ENCODE measurements at places on chromosomes 2 and 18.

GRCh38 chr2:217625557-217626169 is 377.1 kb downstream of the TNS1 start:
- no peak for DNase-seq
- H3K36me3 ChIP-seq, result no peaks in the 10 kb centered on the region
- no peaks in the 10 kb centered on the region for H3K27me3 ChIP-seq
- no peak overlapping the region for H3K27ac ChIP-seq
- H3K4me3 ChIP-seq, result no peak overlapping the region

- H3K27ac ChIP-seq, result no peak overlapping the region
- no peaks in the 10 kb centered on the region for H3K36me3 ChIP-seq
Measured at GRCh38 chr2:163191372-163191771, 352.8 kb upstream of the KCNH7 start.

- no peak overlapping the region for H3K4me3 ChIP-seq
- H3K36me3 ChIP-seq, result no peaks in the 10 kb centered on the region
Measured at GRCh38 chr2:120239488-120240287, 13.0 kb upstream of the RALB start.

- no peaks in the 10 kb centered on the region for H3K36me3 ChIP-seq
- no peak overlapping the region for H3K4me3 ChIP-seq
- H3K4me1 ChIP-seq, result peaks cover 35% of the 10 kb centered on the region
- H3K27ac ChIP-seq, result no peak overlapping the region
Measured at GRCh38 chr18:58257461-58257860, 213.4 kb downstream of the NEDD4L start.

- H3K4me1 ChIP-seq, result no peaks in the 10 kb centered on the region
- H3K4me3 ChIP-seq, result no peak overlapping the region
- no peak overlapping the region for H3K27ac ChIP-seq
- no peaks in the 10 kb centered on the region for H3K27me3 ChIP-seq
- no peaks in the 10 kb centered on the region for H3K36me3 ChIP-seq
- DNase-seq, result no peak
Measured at GRCh38 chr2:112021290-112021689, 33.8 kb upstream of the TMEM87B start.

- no peaks in the 10 kb centered on the region for H3K27me3 ChIP-seq
- no peak for DNase-seq
- H3K36me3 ChIP-seq, result no peaks in the 10 kb centered on the region
- peak overlapping the region; percentile 11 for H3K4me3 ChIP-seq
Measured at GRCh38 chr2:144331674-144332355, 188.1 kb downstream of the ZEB2 start.

- H3K27me3 ChIP-seq, result no peaks in the 10 kb centered on the region
- DNase-seq, result no peak
- no peak overlapping the region for H3K4me3 ChIP-seq
- no peaks in the 10 kb centered on the region for H3K4me1 ChIP-seq
- no peaks in the 10 kb centered on the region for H3K36me3 ChIP-seq
Measured at GRCh38 chr2:22454826-22455485, 930.0 kb upstream of the KLHL29 start.

- no peaks in the 10 kb centered on the region for H3K27me3 ChIP-seq
- H3K36me3 ChIP-seq, result no peaks in the 10 kb centered on the region
- H3K27ac ChIP-seq, result no peak overlapping the region
- no peak for DNase-seq
- no peak overlapping the region for H3K4me3 ChIP-seq
Measured at GRCh38 chr2:172843266-172843582, 107.6 kb downstream of the RAPGEF4 start.

DNA sequence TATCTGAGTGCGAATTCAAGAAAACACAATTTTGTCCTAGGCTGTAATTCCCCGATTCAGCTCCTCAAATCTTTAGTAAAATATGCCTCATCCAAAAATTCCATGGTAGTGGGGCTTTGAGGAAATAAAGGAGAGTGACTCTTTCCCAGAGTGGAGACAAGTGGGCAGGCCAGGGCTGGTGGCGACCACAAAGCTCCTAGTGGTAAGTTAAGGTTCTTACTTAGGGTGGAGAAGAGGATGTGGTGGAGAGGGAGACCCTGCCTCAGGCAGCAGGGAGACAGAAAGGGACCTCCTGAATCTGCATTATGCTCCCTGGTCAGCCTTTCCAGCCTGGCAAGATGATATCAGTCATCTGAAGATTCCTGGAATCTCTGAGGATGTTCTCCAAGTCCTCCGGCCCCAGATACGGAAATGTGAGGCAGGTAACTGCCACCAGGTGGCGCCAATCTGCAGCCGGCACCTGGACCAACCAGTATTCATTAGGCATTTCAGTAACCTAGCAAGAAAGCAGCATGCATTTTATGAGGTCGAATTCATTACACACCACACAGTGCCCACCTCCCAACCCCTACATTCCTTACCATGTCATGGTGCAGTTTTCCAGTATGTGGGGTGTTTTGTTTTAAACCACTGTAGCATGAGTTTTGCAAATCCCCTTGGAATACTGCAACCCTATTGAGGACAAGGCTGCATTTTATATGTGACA is 106.4 kb downstream of the POLE4 start:
- DNase-seq, result peak; percentile 44
- no peaks in the 10 kb centered on the region for H3K36me3 ChIP-seq

DNA sequence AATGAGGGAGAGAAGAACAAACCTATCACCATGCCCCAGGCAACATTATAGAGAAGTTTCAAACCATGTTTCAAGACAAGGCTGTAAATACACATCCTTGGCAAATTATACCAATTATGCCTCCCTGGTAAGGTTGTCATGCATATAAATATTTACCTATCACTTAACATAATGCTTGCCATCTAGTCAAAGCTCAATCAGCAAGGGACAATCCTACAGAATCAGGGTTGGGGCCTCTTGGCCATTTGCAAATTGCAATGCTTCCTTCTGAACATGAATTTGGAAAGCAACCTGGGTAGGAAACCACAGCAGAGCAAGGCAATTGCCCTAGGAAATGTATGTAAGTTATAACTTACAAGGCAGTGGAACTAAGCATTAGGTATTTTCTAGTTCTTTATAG is 907.2 kb upstream of the CDH2 start:
- no peak overlapping the region for H3K27ac ChIP-seq
- H3K4me1 ChIP-seq, result no peaks in the 10 kb centered on the region
- no peaks in the 10 kb centered on the region for H3K27me3 ChIP-seq
- H3K4me3 ChIP-seq, result no peak overlapping the region
- DNase-seq, result no peak

GRCh38 chr18:22556222-22557167 is 138.8 kb upstream of the CTAGE1 start:
- peak; percentile 34 for DNase-seq
- no peak overlapping the region for H3K27ac ChIP-seq
- no peaks in the 10 kb centered on the region for H3K27me3 ChIP-seq
- H3K4me3 ChIP-seq, result no peak overlapping the region

DNA sequence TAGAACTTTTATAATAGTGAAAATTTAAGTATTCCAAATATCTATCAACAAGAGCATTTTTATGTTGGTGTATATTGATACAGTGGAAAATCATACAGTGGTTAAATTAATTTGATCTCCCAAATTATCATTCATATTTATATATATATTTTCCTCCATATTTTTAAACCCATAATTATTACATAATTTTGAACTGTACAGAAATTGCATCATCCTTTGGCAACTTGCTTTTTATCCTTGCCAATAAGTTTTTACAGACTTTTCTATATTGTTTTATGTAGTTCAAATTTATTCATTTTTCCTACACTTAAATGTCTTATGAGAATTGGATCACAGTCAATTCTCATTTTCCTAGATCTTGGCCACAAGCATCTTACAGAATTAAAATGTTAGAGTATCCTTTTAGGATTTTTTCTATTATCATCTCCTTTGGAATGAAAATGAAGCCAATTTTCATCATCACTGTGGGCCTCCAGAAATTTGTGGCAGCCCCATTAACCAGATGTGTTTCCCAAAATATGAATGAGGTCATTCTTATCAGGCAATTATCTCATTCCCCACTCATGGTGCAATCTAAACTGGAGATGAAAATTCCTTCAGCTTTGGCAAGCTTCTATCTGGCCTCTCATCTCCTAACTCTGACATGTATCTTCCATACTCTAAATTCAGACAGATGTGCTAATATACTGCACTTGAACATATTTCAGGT is 94.2 kb upstream of the DLGAP1 start:
- no peak overlapping the region for H3K27ac ChIP-seq
- H3K27me3 ChIP-seq, result no peaks in the 10 kb centered on the region
- no peak overlapping the region for H3K4me3 ChIP-seq
- H3K36me3 ChIP-seq, result no peaks in the 10 kb centered on the region

DNA sequence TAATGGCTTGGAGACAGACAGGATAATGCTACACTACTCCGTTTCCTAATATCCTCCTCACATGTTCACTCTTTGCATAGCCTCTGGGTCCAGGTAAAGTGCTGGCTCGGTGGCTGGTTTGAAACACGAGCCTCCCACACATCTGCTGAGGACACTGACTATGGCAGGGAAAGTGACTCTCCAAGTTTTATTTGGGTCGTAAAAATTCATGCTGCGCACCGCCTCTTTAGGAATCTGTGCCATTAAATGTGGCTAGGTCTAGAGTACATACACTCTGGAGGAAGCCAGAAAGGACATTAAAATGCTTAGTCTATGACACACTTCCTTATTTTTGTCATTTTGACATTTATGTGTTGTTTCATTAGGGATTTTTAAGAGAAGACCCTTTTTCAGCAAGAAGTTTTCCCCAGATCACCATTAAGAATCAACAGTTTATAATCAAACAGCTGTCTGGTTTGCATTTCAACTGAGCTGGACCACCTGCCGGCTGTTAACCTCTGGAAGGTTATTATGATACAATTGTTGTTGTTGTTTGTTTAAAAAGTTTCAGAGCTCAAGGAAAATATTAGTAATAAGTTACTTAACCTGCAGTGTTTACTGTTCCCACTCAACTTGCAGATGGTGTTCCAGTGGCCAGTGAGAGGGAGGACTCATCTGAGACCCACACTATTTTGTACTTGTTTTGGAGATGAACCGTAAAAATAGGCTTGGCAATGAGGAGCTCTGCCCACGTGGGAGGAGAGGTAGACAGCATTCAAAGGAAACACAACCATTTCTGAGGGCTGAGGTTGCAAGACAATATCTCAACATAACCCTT is 443.3 kb upstream of the MEIS1 start:
- no peaks in the 10 kb centered on the region for H3K36me3 ChIP-seq
- H3K4me3 ChIP-seq, result no peak overlapping the region
- no peak for DNase-seq
- H3K4me1 ChIP-seq, result no peaks in the 10 kb centered on the region
- no peaks in the 10 kb centered on the region for H3K27me3 ChIP-seq

- H3K27me3 ChIP-seq, result no peaks in the 10 kb centered on the region
- H3K4me1 ChIP-seq, result no peaks in the 10 kb centered on the region
- no peak overlapping the region for H3K4me3 ChIP-seq
- no peak overlapping the region for H3K27ac ChIP-seq
- H3K36me3 ChIP-seq, result no peaks in the 10 kb centered on the region
- no peak for DNase-seq
Measured at GRCh38 chr2:223877721-223878410, 40.5 kb upstream of the AP1S3 start.

DNA sequence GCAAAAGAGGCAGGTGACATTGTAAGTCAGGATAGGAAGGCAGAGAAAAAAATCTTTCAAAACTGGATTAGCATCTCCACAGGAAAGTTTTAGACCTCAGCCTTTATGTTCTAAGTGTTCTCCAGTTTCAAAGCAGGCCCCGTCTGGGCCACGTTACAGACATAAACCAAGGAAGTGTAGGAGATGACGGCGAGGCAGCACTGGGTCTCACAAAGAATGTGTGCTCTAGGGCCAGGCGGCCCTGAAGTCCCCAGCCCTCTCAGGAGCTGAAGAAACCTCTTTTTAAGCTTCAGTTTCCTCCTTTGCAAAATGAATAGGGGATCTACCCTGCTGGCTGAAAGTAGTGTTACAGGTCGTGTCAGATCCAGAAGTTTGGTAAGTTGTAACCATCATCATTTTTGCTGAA is 81.7 kb downstream of the SPRED2 start:
- no peak overlapping the region for H3K27ac ChIP-seq
- H3K27me3 ChIP-seq, result no peaks in the 10 kb centered on the region
- H3K4me1 ChIP-seq, result peaks cover 6% of the 10 kb centered on the region
- no peak overlapping the region for H3K4me3 ChIP-seq
- no peak for DNase-seq

DNA sequence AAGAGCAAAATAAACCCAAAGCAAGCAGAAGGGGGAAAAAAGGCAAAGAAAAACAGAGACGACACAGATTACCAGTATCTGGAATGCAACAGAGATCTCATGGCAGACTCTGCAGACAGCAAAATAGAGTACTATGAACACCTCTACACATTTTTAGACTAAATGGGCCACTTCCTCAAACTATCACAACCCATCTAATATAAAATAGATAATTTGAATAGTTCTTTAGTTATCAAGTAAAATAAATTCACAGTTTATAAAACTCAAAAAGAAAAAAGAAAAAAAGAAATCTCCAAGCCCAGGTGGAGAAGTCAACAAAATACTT is 16.6 kb downstream of the SESTD1 start:
- H3K4me3 ChIP-seq, result no peak overlapping the region
- H3K36me3 ChIP-seq, result no peaks in the 10 kb centered on the region
- no peaks in the 10 kb centered on the region for H3K27me3 ChIP-seq
- H3K4me1 ChIP-seq, result peaks cover 4% of the 10 kb centered on the region

GRCh38 chr18:36709315-36709714 is 119.5 kb downstream of the TPGS2 start:
- H3K27me3 ChIP-seq, result no peaks in the 10 kb centered on the region
- no peaks in the 10 kb centered on the region for H3K36me3 ChIP-seq
- H3K27ac ChIP-seq, result no peak overlapping the region
- H3K4me3 ChIP-seq, result no peak overlapping the region
- DNase-seq, result no peak
- H3K4me1 ChIP-seq, result no peaks in the 10 kb centered on the region

DNA sequence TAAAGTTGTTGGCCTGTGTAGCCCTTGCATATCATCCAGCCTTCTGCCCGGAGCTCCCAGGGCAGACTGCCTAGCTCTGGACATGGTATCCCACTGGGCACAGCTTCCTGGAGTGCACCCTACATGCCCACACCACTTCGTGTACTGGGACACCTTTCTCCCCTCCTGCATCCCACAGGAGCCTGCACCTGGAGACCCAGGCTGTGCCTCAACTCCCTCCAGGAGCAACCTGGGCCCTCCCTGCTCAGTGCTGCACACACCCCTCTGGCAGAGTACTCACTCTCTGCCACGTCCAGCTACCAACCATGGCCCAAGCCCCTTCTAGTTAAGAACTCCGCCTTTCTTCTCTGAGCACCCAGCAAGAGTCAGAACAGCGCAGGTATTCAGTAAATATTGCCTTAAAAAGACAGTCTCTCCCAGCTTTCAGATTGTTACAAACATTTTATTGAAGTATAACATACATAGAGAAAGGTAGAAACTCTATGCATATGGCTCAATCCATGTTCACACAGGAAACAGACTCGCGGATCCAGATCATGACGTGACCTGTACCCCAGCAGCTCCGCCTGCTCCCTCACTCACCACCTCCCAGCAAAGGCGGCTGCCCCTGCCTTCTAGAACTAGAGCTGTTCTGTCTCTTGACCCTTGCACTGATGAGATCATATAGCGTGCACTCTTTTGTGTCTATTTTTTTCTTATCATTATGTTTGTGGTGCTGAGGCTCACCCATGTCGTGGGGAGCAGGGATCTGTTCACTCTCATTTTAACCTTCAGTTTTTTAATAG is 98.4 kb upstream of the MYCN start:
- no peaks in the 10 kb centered on the region for H3K36me3 ChIP-seq
- no peak for DNase-seq
- no peaks in the 10 kb centered on the region for H3K27me3 ChIP-seq
- no peak overlapping the region for H3K27ac ChIP-seq

- H3K4me1 ChIP-seq, result no peaks in the 10 kb centered on the region
- H3K4me3 ChIP-seq, result no peak overlapping the region
- no peaks in the 10 kb centered on the region for H3K27me3 ChIP-seq
- no peak for DNase-seq
Measured at GRCh38 chr2:235373171-235373570, 120.7 kb upstream of the AGAP1 start.

- H3K4me3 ChIP-seq, result no peak overlapping the region
- DNase-seq, result no peak
- no peak overlapping the region for H3K27ac ChIP-seq
- no peaks in the 10 kb centered on the region for H3K27me3 ChIP-seq
Measured at GRCh38 chr2:165833156-165833555, 39.1 kb upstream of the GALNT3 start.

Data from body of pancreas (tissue), 4 donors.